ENCODE measurements at places on chromosomes 3 and 15.

GRCh38 chr3:52986938-52987337 lies 58.9 kb downstream of the SFMBT1 start:
- no peak for DNase-seq

DNA sequence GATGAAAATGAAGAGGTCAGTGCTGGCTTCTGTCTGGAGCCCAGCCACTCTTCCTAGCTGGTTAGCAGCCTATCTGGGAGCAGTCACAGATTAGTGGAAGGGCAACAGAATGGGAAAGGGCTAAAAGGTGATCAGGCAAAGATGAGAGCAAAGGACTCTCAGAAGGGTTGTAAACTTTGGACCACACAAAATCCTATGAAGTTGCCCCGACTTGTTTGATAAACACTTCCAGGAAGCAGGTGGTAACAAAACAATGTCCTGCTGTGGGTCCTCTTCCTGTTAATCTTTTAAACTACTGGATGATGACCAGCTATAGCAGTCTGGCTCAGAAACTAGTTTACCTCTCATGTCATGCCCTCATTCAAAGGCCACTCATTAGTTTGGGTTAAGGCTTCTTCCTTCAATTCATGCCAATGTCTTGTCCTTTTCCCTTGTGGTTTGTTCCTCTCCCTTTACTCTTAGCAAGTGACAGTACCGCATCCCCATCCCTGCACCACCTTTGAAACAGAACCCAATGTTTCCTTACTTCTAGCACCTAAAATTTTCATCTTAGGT lies 19.2 kb downstream of the POLG start:
- no peak for DNase-seq

- DNase-seq: peak; percentile 71
These were observed 41.6 kb downstream of the KLHL18 start for GRCh38 chr3:47324278-47324865.

DNA sequence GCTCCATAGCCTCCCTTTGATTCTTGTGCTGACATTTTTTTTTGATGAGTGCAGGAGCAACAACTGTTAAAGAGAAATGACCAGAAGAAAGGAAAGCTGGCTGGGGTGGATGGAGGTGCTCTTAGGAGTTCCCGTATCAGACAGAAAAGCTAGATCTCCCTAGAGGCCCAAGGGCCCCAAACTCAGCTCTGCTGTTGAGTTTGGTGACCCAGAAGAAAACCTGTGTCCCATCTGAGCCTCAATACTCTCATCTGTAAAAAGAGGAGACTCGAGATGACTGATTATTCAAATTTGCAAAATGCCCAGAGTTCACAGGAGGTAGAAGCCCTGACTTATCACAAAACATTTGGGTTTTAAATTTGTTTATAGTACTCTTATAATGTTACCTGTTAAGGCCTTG lies 142.4 kb downstream of the TIGIT start:
- DNase-seq: no peak

DNA sequence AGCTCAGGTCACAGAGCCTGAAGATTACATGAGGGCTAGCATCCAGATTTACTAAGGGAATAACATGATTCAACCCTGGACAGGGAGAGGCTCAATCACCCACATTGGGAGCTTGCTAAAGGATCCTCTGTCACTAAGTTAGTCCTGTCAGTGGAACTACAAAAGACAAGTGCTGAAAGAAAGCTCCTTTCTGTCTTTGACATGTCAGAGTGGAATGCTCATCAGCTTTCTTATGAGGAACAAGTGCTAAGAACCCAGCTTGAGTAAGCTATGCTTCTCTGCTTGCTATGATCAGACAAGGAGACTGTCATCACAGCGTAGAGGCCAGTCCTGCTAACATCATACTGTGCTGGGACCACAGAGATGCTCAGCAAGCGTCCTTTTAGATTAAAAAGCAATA lies 74.5 kb downstream of the MB21D2 start:
- peak; percentile 72 for DNase-seq

DNA sequence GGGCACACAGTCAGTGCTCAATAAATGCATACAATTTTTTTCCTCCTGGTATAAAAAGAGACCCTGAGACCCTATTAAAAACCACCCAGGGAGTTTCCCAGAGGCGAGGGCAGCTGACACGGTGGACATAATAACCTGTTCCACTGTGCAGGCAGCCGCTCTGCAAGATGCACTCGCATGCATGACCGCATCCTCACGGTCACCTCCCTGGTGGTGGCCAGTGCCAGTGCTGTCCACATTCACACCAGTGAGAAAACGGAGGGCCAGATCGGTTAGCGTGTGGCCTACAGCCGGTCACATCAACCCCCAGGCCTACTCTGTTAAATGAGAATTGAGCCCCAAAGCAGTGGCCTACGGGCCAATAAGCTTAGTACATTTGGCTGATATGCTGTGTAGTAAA lies 24.8 kb downstream of the SH3BP5 start:
- DNase-seq: no peak

DNA sequence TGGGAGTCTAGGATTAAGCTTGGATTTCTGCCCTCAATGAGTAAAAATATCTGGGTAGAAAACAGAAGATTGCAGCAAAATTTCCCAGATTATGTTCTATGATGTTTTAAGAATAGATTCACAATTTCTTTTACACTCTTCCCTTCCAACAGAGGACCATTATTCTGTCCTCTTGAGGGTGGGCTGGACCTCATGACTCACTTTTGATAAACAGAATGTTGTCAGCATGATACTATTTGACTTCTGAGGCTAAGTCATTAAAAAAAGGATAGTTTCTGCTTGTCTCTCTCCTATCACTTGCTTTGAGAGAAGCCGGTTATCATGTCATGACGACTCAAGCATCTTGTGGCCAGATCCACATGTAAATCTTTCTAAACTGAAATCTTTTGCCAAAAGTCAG lies 396.2 kb upstream of the CDIN1 start:
- no peak for DNase-seq

GRCh38 chr3:187741403-187742350 lies 3.6 kb downstream of the BCL6 start:
- peak; percentile 96 for DNase-seq

GRCh38 chr15:30882849-30883433 lies 20.8 kb upstream of the FAN1 start:
- no peak for DNase-seq

DNA sequence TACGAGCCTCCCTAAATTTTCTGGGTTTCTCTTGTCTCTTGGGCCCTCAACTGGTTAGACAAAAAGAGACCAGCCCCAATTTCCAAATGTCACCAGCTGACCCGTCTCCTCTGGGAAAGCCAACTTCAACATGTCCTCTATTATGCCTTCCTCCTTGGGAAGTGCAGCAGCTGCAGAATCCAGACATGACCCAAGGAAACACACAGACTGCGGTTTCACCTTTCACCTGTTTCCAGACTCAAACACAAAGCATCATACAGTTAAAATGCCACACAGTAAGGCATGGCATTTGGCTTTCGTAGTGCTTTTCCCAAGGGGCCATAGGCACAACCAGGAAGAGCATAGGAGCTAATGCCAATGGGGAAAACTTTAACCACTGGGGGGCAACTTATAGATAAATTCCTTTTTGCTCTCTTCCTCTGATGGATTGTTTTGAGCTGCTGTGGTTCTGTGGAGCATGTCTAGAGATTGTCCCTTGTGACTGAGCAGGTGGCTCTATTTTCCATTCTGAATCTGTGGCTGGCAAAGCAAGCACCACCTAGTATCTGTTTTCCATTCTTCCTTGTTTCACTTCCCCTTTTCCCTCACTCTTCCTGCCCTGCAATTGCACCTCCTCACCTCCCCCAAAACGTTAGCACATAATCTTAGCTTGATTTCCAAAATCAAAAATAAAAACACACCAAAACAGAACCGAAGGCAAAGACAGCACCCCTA lies 49.3 kb downstream of the HHLA2 start:
- no peak for DNase-seq

GRCh38 chr15:59918994-59919951 lies 84.8 kb upstream of the FOXB1 start:
- DNase-seq: no peak
